ENCODE measurements at places on chromosomes 6 and 20.
A peak's percentile ranks its signal among the peaks of the same experiment; 100 is the strongest.

- DNase-seq, result no peak
These were observed 11.2 kb upstream of the SERPINB6 start for GRCh38 chr6:2982426-2983117.

DNA sequence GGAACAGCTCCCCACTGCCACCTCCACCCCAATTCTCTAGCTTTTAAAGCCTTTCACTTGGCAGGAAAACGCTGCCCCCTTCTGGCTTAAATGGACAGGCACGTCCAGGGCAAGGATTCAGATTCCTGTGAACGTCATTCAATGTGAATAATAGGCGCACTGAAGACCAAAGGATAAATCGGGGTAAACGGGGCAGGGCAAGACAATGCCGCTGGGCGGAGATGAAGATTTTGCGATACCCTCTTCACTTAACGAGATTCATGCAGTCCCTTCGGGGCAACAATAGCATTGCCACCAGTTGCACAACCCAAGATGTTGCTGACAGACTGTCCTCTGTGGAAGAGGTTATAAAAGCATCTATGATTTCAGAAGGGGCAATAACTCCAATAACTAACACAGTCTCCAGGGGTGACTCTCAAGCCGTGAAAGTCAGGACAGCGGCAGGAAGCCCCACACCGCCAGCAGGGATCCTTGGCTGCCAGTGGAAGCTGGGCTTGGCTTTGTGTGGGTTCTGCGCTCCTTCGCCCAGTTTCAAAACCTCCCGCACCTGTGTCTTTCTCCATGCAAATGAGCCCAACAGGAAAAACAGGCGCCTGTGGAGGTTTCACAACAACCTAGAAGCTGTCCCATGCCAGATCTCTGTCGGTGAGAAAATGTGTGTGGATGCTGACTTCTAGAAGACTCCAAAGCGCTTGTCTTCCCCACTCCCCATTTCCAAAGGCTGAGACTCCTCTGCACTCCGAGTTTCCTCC is 291.8 kb downstream of the BMP7 start:
- DNase-seq, result no peak

DNA sequence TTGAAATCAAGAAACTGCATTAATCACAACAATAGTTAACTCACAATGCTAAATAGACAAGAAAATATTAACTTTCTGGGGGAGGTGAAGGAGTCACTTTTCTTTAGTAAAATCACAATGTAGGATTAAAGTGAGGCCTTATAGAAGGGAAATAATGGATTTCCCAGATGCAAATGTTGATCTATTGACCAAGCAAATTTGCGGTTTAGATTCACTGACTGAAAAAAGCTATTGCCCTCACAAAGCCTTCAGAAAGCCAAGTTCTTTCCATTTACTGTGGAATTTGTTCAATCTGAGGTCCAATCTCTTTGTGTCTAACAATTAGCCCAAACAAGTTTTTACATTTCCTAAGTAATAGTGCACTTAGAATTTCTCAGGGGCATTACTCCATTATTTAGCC is 95.1 kb upstream of the PTCHD4 start:
- no peak for DNase-seq

DNA sequence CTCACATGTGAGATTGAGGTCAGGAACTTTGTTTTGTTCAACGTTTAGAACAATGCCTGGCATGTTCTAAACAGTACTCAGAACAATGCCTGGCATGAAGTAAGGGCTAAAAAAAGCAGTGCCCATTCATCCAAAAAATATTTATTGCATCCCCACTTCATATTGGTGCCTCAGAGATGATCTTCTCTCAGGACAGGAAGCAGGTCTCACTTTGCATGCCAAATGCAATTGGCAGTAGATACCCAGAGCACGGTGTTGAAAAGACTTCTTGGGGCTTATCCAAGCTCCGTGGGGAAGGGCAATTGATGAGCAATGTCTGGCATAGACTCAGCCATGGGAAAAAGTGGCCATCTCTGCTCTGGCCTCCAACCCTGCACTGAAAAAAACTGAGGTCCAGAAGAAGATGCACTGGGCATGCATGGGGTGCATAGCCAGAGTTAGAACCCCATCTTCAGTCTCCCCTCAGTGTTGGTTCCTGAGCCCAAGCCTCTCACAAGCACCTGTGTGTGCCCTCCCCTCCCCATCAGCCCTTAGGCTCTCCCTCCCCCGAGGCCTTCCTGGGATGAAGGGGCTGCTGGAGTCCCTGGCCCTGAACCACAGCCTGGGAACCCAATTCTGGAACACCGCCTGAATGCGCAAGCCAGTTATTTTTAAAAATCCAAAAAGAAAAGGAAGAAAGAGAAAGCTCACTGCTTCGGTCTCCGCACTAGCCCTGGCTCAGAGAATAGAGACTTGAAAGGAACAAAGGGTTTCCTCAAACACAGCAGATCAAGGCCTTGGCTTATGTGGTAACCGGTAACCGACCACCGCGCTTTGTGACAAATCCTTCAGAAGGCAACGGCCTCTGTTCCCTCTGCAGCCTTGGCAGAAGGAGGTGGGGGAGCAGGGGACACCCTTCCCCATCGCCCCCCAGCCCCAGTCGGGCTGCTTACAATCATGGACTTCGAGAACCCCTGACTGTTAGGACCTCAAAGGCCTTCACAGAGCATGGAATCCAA is 78.5 kb upstream of the SIRPA start:
- peak; percentile 31 for DNase-seq

GRCh38 chr6:149267072-149267471 is 50.4 kb upstream of the TAB2 start:
- no peak for DNase-seq

GRCh38 chr6:89508755-89509563 is 76.0 kb downstream of the ANKRD6 start:
- DNase-seq, result no peak

GRCh38 chr20:11847827-11848226 is 69.9 kb upstream of the BTBD3 start:
- DNase-seq, result no peak

- no peak for DNase-seq
These were observed 74.5 kb upstream of the TULP1 start for GRCh38 chr6:35587167-35587566.

GRCh38 chr6:44221961-44222335 is 1.4 kb upstream of the SLC29A1 start:
- DNase-seq, result no peak

DNA sequence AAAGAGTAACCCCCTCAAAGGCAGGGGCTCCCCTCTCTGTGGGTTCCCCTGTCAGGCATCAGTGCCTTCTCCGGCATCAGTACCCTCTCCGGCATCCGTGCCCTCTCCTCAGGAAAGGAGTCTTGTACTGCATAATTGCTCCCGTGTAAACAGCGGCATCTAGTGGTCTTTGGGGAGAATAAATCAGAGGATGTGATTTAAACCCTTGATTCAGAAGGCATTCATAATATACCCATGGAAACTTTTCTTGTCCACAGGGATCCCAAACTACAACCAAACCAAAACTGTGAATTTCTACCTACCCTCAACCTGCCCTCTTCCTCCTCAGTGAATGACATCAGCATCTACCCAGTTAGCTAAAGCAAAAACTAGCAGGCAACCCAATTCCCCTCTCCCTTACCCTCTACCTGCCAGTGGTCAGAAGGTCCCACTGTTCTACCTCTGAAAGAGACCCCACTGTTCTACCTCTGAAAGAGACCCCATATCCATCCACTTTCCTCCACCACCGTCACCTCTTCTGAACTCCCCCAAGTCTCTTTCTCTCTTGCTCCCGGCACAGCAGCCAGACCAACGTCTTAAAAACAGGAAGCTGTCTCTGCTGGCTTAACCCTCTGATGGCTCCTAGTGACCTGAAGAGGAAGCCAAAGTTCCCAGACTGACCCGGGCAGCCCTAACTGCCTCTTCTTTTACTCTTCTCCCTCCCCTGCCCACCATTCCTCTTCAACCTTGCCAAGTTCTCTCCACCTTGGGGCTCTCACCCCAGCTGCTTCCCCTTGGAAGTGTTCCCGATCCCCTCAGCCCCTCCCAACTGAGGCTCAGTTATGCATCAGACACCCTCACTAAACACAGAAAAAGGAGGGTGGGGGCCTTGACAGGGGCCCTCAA is 27.2 kb downstream of the UBE2V1 start:
- peak; percentile 60 for DNase-seq

GRCh38 chr20:24148372-24148771 is 159.8 kb upstream of the GGTLC1 start:
- DNase-seq, result no peak

DNA sequence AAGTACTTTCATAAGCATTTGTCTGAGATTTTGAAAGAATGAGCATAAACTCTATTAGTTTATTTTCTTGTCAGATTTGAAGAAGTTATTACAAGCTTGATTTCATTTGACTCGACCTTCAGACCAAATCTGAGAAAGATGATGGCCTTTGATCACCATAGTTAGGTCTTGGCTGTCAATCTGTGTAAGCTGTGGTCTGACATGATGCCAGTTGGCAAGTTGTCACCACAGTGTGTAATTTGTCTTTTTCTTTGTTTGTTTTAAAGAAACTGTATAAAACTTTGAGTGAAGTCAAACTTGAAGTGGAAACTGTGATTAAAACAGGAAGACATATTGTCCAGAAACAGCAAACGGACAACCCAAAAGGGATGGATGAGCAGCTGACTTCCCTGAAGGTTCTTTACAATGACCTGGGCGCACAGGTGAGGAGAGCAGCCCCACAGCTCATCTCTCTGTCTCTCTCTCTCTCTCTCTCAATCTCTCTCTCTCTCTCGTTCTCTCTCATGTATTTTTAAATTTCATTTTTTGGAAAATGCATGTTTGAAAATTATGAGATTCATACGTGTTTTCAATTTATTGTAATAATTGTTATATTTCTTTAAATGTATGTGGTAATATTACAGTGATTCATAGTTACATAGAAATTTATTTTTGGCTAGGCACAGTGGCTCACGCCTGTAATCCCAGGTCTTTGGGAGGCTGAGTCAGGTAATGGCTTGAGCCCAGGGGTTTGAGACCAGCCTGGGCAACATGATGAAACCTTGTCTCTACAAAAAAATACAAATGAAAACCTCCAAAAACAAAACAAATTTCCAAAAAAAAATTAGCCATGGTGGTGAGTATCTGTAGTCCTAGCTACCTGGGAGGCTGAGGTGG is 208.1 kb downstream of the UTRN start:
- DNase-seq, result no peak

GRCh38 chr20:51661609-51662178 is 106.5 kb downstream of the ATP9A start:
- peak; percentile 48 for DNase-seq

DNA sequence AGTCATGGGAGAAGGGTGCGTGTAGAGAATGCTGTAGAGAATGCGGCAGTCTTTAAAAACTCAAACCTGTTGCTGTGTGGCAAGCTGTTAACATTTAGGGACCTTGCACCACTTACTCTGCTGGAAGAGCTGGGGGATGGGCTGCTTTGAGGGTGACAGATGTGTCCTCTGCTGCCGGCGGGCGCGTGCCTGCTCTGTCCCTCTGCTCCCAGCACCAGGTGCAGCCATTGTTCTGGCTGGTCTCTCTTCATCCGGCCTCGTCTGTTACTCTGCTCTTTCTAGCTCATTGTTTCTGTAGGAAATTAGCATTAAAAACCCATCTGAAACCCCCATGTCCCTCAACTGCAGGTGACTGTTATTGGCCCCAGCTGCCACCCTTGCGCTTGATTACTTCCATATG is 78.5 kb downstream of the CBFA2T2 start:
- no peak for DNase-seq

GRCh38 chr20:9441948-9442347 is 72.4 kb upstream of the LAMP5 start:
- DNase-seq, result no peak

DNA sequence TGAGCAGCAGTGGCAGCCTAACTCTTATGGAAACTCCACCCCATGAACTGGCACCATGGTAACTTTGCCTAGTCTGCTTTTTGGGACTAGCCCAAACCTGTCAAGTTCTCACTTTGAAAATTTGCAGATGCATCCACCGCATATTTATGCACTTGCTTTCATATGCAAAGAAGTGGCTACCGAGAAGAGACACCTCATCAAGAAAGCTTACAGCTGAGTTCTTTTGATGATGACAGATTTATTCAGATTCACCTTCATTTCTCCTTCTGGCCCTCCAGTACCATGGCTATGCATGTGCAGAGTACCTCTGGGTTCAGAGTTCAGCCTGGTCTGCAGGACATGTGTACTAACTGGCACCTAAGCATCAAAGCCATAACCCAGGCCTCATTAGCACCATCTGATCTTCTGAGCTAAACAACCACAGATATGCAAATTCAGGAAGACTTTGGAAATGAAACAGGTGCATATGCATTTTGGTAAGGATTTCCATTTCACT is 154.3 kb upstream of the TENT5A start:
- DNase-seq, result no peak

DNA sequence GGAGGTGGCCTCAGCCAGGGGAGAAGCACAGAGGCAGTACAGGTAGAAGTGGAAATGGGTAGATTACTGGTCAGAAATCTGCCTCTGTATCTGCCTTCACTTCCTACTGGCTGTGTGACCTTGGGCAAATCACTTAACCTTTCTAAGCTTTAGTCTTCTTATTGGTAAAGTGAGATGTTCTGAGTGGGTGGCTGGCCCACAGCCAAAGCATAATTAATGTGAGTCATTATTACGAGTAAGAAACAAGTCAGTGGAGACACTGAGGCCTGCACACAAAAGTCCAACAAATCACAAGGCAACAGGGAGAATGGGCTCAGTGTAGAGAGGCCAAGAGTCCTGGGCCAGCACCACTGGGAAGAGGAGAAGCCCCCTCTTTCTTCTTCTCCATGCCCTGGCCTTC is 39.1 kb downstream of the NRN1 start:
- DNase-seq, result no peak

DNA sequence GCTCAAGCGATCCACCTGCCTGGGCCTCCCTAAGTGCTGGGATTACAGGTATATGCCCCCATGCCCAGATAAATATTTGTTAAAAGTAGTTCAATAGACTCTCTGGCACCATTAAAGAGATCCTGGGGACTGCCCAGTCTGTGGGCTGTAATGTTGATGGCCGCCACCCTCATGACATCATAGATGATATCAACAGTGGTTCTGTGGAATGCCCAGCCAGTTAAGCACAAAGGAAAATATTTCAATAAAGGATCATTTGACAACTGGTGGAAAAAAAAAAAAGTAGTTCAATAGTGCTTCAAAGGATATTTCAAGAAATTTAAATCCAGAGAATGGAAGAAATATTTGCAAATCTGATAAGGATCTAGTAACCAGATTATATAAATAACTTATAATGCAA is 1.5 kb upstream of the CRIP3 start:
- DNase-seq, result no peak

DNA sequence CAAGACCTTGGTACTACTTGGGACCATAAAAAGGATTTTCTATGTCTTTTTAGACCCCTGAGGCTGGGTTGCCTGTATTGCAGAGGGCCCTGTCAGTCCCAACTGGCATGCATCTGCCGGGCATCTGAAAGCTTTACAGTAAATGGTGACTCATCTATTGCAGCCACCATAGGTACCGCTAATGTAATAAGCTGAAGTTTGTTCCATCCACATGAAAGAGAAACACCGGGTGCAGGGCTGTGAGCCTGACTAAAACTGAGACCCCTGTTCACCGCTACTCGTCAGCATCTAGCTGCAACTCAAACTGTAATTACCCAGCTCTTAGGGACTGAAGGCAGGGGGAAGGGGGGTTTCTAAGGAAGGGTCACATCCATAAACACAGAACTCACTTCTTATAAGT is 49.5 kb downstream of the TRERF1 start:
- DNase-seq, result no peak

Data from T1000 (cell line).